ENCODE measurements at places on chromosomes 2 and 18.

GRCh38 chr2:206518997-206519396 lies 75.7 kb downstream of the ADAM23 start:
- no peak for DNase-seq

GRCh38 chr2:188130317-188130716 lies 161.4 kb upstream of the GULP1 start:
- no peak for DNase-seq

- DNase-seq = no peak
Observed at GRCh38 chr2:220469201-220469600, 841.8 kb downstream of the SLC4A3 start.

DNA sequence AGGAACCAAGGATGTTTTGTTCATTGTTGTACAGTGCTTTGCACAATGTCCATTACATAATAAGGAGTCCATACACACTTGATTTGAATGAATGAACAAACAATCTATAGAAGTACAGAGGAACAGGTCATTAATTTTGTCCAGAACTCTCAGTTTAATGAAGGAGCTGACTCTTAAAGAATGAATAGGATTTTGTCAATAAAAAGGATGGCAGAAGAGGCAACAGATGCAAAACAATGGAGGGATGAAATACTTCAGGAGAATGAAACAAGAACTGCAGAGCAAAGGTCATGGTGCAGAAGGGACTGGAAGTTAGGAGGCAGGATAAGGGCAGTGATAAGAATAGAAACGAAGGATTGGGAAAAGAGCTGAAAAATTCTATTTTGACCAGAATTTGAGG lies 28.7 kb upstream of the COL5A2 start:
- DNase-seq = no peak

- no peak for DNase-seq
Observed at GRCh38 chr18:21803495-21803894, 62.9 kb downstream of the MIB1 start.
